ENCODE measurements at places on chromosomes 11 and 22.

DNA sequence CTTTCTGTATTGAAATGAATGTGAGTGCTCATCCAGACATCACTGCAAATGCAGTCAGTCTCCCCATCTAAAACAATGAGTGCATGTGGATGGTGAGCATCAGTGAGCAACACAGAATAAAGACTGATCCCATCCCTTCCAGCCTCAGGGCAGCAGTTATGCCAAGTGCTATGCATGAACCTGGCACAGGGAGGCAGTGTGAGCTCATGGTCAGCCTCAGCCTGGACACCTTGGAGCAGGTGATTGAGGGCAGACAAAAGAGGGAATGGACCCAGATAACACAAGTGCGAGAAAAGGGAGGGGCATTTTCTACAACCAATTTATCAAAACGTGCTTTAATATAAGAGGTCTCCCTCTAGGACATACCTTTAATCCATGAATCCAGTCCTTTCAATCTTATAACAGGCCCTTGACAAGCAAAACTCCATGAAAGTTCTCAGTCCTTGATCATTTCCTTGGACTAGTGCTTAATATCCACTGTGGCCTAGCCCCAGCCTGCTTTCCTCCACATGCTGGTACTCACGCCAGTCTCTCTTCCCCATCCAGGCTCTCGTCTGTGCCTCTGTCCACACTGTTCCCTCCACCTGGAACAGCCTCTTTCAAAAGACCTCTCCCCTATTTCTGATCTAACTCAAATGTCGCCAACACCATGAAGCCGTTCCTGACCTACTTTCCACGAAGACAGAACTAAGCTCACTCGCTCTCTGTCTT is 50.5 kb upstream of the LRRC55 start:
- DNase-seq, result no peak

GRCh38 chr11:64245401-64245796 is 1.3 kb downstream of the PPP1R14B start:
- peak; percentile 89 for DNase-seq

- no peak for DNase-seq
Observed at GRCh38 chr11:86987679-86988078, 32.5 kb upstream of the FZD4 start.

DNA sequence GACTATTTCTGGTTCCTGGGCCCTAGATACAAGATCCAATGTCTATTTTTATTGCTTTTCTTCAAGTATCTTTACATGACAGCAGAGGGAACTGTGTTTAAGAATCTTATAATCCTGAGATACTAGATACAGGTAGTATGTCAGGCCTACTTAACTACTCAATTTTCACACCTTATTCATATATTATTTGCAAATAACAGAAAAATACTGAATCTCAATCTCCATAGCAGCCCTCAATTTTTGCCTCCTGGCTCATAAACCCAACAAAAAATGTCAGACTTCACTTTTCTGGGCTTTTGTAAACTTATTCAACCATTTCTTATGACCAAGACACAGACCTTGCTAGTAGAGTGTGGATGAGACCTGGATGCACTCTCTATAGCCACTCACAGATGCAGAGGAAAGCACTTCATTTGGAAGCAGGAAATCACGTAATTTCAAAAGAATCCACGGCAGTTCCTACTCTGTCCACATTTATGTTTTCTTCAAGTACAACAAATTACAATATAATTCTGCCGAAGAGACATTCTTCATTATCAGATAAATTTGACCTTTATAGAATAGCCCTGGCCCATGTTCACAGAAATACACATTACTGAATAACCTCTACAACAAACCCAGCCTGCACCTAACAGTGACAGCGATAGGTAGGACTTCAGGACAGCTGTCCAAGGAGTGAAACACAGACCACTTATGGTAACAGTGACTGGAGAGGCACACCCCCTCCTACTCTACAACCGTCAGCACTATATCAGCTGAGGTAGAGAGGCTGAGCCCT is 62.0 kb upstream of the YPEL1 start:
- no peak for DNase-seq

GRCh38 chr22:20563941-20564371 is 56.5 kb downstream of the MED15 start:
- DNase-seq, result no peak

DNA sequence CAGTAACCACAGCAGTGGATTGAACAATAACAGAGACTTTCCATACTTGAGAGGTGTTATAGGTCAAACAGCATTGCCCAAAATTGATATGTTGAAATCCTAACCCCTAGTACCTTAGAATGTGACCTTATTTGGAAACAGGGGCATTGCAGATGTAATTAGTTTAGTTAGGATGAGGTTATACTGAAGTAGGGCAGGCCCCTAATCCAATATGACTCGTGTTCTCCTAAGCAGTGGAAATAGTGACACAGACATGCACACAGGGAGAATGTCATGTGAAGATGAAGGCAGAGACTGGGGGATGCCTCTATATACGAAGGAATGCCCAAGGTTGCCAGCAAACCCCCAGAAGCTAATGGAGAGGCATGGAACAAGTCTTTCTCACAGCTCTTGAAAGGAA is 270.5 kb downstream of the TENM4 start:
- DNase-seq, result no peak

DNA sequence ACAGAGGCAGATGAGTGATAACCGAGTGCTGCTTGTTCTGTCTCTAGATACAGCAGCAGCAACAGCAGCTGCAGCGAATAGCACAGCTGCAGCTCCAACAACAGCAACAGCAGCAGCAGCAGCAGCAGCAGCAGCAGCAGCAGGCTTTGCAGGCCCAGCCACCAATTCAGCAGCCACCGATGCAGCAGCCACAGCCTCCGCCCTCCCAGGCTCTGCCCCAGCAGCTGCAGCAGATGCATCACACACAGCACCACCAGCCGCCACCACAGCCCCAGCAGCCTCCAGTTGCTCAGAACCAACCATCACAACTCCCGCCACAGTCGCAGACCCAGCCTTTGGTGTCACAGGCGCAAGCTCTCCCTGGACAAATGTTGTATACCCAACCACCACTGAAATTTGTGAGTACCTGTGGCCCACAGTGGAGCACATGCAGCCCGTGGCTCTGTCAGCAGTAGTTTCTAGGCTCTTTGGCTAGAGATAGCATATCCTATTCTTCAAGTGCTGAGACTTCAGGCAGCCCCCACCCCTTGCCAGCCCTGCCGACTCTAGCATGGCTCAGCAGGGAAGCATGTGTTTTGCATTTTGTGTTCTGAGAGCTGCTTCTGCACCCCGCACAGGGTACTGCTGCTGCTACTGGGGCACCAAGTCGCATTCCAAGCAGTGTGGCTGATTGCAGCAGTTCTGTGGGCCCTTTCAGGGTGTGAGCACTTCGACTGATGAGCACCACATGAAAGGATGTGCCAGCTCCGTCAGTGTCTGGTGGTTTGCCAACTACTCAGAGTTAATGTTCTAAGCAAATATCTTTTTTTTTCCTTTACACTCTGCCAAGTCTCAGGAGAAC is 59.2 kb downstream of the MED15 start:
- peak; percentile 51 for DNase-seq
